ENCODE measurements at places on chromosomes 7 and 10.

GRCh38 chr7:138358850-138359341 lies 101.2 kb upstream of the TRIM24 start:
- no peak for DNase-seq

DNA sequence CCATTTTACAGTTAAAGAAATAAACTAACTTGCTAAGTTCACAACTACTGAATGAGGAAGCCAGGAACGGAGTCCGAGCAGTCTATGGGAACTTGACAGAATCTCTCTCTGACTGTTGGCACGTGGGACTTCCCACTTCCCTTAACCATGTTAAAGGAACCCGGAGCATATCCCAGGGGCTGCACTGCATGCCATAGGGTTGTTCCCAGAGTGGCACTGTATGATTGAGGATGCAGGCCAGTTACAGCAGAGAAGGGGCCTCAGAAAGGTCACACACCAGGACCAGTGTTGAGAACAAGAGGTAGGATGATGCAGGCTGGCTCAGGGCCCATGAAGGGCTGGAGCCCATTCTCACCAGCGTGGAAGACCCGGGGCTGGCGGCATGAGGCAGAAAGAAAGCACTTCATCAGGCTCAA lies 201.8 kb downstream of the NSUN6 start:
- DNase-seq = no peak

DNA sequence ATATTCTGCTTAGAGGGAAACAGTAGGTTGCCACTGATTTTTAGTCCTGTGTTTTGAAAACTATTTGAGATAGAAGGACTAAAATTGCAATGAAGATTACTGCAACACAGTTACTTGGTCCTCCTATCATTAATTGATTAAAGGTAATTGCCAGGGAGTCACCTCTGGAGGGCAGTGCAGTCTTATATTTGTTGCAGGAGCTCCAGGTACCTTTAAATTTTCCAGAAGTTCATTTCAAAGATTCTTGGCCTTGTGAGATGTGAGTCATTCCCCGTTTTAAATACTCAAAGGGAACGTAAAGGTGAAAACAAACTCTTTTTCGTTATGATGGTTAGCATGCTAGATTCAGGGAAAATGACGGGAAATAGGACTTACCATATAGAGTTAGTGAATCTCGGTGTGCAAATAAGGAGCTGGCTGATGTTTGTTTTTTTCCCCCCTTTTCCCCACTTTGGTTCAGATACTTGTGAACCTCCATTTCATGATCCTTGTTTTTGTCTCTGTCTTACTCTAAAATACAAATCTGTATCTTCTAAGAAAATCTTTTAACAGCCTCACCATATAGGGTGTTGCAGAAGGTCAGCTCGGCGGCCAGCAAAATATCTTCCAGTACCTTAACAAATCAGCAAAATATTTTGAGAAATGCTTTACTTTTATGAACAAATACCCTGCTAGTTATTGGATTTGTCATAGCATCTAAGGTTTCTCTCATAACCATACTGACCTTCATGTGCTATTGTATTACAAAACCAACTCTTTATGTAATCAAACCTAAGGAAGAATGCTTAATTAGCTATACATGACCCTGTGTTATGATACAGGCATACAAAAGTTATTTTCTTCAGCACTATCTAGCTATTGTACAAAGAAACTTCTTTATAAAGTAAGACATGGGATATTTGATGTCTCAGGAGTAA lies 143.0 kb upstream of the HDAC9 start:
- DNase-seq = no peak

DNA sequence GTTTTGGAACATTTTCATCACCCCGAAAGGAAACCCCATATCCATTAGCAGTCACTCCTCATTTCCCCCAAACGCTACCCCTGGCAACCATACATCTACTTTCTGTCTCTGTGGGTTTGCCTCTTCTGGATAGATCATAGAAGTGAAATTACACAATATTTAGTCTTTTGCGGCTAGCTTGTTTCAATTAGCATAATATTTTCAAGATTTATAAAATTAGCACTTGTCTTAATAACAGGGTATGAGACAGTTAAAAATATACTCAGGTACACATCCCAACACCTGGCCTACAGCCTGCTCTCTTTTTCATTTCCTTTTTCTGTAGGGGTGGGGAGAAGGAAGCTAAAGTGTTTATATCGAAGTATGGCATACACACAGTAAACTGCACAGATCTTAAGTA lies 81.4 kb upstream of the LRGUK start:
- no peak for DNase-seq

GRCh38 chr7:74051629-74052410 lies 23.8 kb downstream of the ELN start:
- DNase-seq = no peak

DNA sequence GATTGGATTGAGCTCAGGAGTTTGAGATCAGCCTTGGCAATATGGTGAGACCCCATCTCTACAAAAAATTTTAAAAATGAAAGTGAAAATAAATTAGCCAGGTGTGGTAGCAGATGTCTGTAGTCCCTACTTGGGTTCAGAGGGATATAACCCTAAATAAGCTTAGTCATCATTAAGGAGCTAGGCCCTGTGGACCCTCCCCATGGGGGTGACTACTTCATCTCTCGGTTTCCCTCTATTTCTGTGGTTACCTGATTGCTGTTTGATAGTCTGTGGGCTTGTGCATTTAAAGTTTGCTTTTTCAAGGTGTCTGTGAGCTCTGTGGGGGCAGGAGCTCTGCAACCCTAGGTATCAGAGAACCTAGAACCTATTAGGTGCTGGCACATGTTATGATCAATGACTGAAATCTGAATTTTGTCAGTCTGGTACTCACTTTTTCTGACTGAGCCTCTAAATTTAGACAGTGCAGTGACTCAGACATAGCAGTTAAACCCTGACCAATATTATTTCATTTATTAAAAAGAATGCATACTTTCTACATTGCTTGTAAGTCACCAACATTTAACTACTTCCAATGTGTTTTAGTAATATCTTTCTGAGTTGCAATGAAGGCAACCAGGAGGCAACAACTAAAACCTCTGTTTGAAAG lies 8.1 kb upstream of the CUZD1 start:
- DNase-seq = no peak

DNA sequence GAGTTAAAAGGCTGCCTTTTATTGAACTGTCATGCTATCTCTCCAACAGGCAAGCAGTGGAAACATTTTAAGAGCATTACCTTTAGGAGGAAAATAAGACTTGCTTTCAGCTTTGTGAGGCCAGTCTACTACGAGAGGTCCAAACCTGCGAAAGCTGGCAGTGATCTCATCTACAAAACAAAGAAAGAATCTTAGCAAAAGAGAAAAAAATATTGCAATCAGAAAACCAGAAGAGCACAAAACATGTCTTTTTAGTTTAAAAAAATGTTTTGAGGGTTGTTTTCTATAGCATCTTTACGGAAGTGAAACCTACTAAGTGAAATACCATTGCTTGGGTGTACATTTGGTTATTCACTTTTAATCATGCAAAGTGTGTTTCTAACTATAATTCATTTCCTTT lies 147.9 kb downstream of the CPEB3 start:
- DNase-seq = no peak

- DNase-seq = no peak
Measured at GRCh38 chr10:75531571-75532031, 100.2 kb downstream of the LRMDA start.

DNA sequence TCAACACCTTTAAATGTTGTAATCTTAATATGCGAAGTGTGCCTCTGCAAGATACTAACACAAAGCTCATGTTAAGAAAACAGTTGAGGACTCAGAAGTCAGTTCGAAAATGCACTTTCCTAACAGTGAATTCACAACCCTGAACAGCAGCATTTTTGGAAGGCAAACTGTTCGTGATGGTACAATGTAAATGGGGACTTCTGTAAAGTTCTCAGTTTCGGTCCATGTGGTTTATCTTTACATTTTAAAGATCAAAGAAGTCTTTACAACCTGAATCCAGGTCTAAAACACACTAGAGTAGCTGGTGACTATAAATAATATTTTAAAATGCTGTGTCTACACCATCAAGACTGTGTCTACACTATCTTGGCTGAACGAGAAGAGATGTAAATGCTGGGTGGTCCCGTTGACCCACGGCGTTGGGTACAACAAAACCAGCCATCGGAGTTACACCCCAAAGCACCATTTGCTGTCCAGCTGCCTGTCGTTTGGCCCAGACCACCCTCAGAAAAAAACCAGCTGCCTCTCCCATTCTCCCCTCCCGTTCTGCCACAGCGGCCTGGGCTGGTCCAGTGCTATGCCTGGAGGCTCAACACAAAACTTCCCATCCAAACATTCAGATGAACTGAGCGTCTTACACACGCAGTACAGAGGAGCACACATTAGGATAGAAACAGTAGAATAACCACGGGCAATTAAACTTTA lies 42.9 kb downstream of the MKI67 start:
- no peak for DNase-seq

DNA sequence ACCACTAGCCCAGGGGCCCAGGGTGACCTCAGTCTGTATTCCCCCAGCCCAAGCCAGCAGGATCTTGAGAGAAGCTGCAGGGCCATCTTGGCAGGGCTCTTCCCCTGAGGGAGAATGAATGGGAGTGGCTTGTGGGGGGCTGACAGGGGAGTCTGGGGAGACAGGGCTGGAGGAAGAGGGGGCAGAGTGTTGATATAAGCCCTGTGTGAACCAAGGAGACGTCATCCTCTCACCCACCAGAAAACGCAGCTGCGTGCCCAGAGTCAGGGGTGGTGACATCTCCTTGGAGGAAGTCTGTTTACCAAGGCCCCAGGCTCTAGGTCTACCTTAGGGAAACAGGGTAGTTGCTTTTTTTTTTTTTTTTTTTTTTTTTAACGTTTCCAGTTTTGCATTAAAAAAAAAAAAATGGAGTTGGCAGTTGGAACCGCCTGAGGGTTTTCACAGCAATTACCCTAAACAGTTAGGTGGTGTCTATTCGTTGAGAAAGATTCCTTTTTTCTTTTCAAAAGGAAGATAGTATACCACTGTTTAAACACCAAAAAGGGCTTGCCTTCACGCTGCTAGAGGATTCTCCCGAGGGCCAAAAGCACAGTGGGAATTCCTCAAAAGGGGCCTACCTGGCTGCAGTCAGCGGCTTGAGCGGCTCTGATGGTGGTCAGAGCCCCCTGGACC lies 113.8 kb downstream of the PRPF18 start:
- no peak for DNase-seq

DNA sequence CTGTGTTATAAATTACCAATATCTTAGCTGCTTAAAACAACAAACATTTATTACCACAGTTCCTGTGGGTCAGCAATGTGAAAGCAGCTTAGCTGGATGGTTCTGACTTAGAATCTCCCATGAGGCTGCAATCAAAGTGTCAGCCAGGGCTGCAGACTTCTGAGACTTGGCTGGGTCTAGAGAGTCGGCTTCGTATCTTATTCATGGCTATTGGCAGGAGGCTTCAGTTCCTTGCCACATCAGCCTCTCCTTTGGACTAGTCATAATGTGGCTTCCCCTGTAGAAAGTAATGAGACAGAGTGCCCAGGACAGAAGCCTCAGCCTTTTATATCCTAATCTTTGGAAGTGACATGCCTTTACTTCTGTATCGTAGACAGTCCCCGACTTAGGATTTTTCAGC lies 27.3 kb downstream of the RALA start:
- DNase-seq = no peak

GRCh38 chr10:54903745-54904144 lies 102.7 kb upstream of the PCDH15 start:
- DNase-seq = no peak

- DNase-seq = no peak
Measured at GRCh38 chr7:1930381-1931065, 260.4 kb downstream of the ELFN1 start.

- no peak for DNase-seq
Measured at GRCh38 chr7:144049491-144049890, 743 bp downstream of the OR2A5 start.

DNA sequence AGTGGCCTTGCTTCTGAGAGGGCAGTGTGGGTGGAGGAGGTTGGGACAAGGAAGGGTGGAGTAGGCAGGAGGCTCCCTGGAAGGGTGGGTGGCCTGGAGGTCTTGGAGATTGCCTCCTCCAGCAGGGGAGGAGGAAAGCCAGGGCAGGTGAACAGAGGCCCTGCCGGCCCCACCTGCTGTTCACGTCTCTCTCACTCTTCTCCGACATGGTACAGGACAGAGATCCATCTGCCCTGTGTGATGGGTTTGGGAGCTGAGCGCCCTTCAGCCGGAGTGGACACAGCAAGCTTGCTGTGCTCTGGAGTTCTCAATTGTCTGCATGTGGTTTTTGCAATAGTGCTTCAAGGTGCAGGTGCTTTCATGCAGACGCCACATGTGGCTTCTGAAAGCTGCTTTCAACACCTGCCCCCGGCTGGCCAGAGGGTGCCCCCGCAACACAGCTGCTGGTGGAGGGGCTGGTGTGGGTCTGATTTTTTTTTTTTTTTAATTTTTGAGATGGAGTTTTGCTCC lies 82.8 kb upstream of the GNA12 start:
- DNase-seq = no peak

GRCh38 chr10:106198275-106198674 lies 966.2 kb downstream of the SORCS1 start:
- no peak for DNase-seq

GRCh38 chr7:42400961-42401360 lies 164.0 kb upstream of the GLI3 start:
- DNase-seq = no peak

DNA sequence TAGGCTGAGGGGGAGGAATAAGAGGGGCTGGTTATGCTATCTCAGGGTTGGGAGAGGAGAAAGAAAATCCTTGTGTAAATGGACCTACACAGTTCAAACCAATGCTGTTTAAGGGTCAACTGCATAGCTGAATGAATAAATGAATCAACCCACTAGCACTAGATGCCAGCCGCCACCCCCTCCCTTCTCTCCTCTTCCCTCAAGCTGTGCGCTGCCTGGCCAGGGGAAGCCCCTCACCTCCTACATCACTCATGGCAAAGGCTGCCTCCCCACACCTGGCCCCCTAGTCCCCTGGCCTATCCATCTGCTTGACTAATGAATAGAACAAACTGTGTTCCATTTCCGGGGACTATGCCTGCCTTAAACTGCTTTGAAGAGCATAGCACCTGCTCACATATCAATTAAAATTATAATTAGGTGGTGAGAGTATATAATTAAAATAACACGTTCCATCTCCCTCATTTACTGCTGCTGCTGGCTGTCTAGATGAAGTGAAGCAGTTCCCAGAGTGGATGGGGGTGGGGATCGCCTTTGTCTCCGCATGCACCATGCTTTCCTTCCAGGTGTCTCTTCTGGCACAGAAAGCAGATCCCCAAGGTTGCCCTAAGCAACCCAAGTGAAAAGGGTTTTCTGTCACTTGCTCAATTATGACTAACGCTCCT lies 32.6 kb downstream of the GRID1 start:
- DNase-seq = no peak

GRCh38 chr7:133941496-133941895 lies 185.6 kb upstream of the LRGUK start:
- no peak for DNase-seq

- no peak for DNase-seq
Measured at GRCh38 chr7:131254211-131254610, 73.5 kb upstream of the MKLN1 start.

DNA sequence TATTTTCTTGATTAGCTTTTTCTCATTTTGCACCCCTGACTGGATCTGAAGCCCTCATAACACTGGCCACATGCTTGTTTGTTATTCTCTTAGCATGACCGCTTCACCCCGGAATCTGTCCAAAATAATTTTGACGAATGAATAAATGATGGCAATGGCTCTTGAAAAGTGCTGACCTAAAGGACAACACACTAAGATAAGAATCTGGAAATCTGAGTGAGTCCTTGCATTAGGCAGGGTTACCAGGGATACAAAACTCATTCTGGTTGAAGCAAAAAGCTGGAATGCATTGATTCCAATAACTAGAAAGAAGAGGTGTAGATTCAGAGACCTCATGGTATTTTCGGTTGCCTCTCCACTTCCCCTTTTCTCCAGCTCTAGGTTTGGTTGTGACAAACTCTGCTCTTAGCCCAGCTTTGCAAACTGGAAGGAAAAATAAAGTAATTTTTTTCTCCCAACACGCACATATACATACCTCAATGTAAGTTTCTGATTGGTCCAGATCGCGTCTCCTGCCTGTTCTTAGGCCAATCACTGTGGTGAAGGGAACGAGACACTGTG lies 157.4 kb downstream of the SKIDA1 start:
- DNase-seq = no peak

All from stimulated activated CD4-positive, alpha-beta T cell treated with anti-CD3 and anti-CD28 coated beads, Interleukin-1b, Interleukin-23, amount 100 ng/mL, for 4 hours (primary cell).